ENCODE measurements at places on chromosomes 7 and 10.

GRCh38 chr10:15236340-15236739, 67.8 kb upstream of the NMT2 start:
- no peak for DNase-seq

- peak; percentile 67 for DNase-seq
Measured at GRCh38 chr7:101814081-101814990, 3.1 kb upstream of the CUX1 start.

DNA sequence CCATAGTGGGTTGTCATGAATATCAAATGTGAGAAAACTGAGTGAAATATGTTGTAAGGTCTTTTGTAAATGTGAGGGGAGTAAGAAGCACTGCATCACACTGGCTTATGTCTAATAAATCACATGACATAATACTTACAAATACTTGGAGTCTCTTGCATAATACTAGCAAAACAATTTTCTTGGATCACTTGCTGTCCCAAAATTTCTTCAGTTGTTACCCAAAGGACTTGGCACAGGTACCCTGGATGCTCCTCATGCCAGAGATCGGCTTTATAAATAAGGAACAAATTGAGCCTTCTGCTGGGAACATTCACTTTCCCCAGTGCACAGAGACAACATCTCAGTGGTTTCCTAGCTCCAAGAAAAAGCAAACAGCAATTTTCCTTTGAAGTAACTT, 5.0 kb upstream of the LRIT2 start:
- no peak for DNase-seq

GRCh38 chr7:2979201-2979631, 64.5 kb downstream of the CARD11 start:
- no peak for DNase-seq

GRCh38 chr7:110854651-110855050, 236.3 kb upstream of the LRRN3 start:
- DNase-seq = no peak

DNA sequence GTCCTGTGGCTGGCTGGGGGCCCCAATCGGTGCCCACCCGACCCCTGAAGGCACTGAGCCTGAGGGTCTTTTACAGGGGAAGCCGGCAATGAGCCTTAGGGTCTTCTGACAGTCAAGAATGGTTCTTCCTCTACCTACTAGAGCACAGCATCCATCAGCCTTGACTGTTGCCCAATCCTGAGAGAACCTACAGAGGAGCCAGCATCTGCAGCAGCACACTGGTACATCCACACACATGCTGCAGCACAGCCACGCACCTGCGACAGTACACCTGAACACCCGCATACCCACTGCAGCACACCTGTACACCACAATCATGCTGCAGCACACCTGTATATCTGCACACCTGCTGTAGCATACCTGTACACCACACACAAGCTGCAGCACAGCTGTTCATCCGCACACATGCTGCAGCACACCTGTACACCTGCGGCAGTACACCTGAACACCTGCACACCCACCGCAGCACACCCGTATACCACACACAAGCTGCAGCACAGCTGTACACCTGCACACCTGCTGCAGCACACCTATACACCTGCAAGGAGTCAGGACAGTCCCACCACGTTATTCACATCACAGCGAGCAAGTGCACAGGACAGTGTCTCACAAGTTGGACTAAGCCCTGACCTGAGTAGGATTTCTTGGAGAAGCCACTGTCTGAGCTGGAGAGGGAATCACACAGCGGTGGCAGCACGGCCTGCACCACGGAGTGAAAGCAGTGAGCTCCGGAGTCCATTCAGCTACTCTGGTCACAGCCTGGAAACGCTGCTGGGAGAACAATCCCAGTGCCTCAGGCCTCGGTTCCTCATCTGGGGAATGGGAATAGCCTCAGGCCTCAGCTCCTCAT, 56.4 kb downstream of the VIPR2 start:
- no peak for DNase-seq

GRCh38 chr10:110629680-110630191, 14.4 kb upstream of the RBM20 start:
- DNase-seq = peak; percentile 44

DNA sequence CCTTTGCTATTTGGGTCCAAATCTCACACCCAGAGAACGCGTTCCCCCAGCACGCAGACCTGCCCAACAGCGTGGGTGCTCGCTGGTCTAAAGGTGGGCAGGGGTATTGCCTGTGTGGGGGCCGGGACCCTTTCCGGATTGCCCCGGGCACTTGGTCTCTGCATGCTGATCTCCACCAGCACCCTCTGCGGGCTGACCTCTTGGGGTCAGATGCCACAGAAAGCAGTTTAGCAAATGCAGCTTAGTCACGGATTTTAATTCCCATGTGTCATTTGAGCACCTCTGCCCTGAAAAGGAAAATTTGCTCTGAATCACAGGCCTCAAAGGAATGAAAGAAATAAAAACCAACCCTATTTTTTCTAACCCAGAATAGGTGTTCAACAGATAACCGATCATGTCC, 46.7 kb downstream of the PKD1L1 start:
- no peak for DNase-seq

DNA sequence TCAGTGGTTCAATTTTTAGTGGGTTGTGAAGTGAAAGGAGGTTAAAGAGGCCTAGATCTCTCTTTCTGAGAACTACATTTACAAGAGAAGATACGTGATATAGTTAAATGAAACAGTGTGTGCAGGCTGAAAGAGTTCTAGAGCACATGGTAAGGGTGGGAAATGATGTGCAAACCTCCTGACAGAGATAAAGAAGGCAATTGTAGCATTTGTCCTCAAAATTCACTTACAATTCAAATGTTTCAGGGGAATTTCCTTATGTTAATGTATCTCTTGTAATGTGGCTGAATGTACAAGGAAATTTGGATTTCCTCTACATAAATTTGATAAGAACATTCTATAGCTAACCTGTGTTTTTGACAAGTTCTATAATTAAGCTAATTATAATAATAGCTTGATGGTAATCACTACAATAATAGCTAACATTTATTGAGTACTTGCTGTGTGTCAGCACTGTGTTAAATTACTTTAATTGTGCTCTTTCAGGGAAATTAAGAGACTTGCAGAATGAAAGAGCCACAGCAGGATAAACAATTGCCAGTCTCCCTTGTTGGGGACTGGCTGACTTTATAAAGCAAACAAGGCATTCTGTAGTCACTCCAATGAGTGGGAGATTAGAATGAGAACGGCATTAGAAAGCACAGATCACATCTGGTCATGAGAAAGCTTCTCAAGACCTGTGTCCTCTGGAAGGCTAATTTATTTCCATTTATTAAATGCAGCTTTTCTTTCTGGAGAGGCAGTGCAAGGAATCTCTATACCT, 139.7 kb upstream of the TMEM72 start:
- no peak for DNase-seq

- no peak for DNase-seq
Measured at GRCh38 chr10:83222832-83223742, 916.2 kb upstream of the GHITM start.

GRCh38 chr10:24930427-24930826, 22.0 kb downstream of the PRTFDC1 start:
- DNase-seq = peak; percentile 4

DNA sequence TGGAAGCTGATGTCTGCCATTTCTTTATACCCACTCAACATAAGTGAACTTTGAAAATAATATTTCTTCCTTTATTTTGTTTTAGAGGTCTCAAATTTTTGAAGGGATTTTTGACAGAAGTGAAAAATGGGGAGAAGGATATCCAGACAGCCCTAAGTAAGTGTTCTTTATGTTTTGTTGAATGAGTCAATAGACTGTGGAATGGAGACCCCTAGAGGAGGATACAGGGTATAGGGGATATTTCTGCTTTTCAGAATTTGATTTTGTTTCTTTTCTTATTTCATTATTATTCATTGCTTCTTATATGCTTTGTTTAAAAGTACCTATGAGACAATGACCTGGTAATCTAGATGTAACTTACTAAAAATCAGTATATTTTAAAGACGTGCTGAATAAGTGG, 34.4 kb downstream of the PLEKHA8 start:
- peak; percentile 51 for DNase-seq

DNA sequence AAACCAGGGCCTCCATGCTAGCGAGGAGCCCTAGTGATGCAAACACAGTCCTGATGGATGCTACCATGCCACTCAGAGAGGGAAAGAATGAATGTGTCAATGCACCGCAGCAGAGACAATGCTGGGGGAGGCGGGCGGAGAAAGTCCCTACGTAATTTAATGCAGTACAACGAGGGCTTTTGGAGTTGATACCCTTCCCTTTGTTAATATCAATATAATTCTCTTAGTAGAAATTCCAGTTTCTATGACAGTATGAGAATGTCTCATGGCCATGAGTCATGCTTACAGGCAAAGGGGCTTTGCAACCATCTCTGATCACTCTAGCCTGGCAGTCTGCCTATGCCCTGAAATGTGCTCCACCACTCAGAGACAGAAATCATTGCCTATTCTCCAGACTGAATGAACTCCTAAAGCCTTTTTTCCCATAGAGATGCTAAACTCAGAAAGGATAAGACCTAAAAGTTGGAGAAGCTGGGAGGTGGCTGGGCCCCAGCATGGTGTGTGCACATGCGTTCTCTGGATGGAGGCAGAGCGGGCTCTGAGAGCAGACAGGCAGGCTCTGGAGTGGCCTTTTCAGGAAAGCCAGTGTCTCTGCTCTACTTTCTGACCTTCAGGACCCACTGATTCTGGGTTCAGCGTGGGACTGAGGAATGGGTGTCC, 20.3 kb upstream of the GIMAP2 start:
- DNase-seq = no peak

DNA sequence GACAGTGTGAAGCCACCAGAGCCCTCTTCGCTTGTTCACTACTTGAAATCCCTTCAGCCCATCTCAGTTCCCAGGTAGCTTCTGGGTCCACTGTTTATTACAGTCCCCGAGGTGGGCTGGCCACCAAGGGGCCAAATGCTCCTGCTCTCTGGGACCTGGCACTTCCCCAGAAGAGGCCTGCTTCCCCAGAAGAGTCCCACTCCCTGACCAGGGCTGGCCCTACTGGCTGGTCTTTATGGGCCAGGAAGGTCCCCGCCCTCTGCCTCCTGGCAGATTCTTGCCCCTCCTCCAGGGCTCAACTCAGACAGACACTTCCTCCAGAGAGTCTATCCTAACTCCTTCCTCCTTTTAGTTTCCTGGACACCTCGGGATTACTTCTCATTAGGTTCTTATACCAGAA, 70.7 kb upstream of the LRRC18 start:
- no peak for DNase-seq

- DNase-seq = no peak
Measured at GRCh38 chr7:158849768-158850544, 6.4 kb upstream of the DYNC2I1 start.

DNA sequence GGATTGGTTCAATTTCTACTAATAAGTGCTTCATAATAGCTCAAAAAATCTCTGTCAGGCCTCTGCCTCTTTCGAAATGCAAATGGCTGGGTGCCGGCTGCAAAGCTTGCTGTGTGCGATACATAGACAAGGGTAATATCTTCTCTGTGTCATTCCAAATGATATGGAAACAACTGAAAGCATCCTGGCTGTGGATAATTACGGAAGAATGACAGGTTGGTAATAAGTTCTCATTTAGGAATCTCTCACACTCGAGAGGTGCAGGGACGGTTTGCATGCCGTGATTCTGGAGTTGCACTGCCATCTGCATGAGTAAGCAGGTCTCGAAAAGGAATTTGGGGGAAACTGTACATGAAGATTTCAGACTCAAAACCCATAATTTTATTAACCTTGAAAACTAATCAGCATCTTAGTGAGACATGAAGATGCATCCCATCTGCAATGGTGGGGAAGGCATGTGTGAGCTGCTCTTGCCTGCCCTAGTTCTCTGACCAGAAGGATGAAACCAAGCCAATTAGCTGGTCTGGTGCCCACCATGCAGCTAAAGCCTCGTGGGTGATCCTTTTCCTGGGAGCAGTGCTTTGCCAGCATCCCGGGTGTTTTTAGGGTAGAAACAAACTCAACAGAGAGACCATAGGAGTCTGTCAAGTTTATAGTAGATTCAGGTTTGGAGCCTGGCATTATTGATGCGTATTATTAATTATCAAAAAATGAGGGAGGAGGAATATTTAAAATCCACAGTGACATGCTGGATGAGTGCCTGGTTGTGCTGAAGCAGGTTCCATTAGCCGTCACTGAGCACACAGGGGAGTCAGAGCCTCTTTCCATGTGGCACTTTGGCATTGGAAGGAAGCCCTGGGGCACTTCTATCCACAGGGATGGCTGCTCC, 503.6 kb upstream of the MGMT start:
- DNase-seq = no peak

DNA sequence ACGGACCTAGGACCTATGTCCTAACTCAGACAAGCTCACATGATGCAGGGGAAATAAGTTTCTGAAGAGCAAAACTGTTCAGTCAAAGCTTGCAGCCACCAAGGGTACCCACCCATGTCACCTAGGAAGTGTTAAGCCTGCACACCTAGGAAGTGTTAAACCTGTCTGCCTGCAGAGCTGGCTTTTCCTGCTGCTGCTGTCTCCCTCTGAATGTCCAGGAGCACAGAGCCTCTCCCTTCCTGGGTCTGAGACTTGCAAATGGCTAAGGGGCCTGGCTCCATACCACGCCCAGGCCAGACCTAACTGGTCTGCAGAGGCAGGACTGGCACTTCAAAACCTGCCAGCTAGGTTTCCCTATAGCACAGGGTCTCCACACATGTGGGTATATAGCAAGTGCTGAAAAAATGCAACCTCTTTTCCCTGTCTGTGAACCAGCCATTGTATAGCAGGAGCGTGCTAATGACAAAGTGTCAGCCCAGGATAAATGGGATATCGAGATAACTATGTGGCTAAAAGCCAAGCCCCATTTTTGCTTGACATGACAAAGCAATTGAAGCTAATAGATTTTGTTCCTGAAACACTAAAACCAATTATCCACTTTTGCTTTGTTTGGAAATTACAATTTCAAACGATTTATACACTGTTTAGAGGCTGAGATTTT, 1.5 kb downstream of the GDF2 start:
- no peak for DNase-seq

- DNase-seq = no peak
Measured at GRCh38 chr10:847868-848267, 83.6 kb downstream of the LARP4B start.

DNA sequence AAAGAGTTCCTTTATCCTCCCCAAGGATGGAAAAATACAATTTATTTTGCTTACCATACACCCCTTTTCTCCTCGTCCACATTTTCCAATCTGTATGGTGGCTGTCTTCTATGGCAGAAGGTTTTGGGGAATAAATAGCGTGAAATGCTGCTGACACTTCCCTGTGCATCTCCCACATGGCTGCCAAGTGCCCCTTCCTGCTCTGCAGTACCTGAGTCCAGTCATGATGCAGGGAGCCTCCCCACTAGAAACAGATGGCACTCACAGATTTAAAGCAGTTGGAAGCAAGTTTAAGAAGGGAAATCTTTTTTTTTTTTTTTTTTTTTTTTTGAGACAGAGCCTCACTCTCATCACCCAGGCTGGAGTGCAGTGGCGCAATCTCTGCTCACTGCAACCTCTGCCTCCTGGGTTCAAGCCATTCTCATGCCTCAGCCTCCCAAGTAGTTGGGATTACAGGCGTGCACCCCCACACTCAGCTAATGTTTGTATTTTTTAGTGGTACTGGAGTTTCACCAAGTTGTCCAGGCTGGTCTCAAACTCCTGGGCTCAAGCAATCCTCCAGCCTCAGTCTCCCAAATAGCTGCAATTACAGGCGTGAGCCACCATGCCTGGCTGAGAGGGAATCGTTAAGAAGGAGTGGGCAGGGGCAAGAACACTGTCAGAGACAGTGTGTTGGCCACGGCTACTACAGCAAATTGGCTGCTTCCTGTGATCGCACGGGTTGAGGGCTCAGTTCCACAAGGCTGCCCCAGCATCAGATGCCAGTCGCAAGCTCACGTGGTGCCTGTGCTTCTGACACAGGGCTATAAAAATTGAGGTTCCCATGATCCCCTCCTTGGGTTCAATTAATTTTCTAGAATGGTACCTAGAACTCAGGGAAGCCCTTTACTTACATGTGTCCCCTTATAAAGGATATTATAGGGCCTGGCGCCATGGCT, 5.3 kb upstream of the PILRA start:
- peak; percentile 74 for DNase-seq
